Activated T-cell treated with anti-CD3 and anti-CD28 coated beads, Interleukin-2, amount 50 U/mL, for 4 hours (primary cell): ENCODE measurements at places on chromosomes 4 and X.

GRCh38 chr4:181559637-181560036 lies 683.6 kb upstream of the TENM3 start:
- no peak for DNase-seq

- DNase-seq = no peak
Measured at GRCh38 chr4:89136525-89136924, 25.2 kb downstream of the TIGD2 start.

GRCh38 chr4:10554121-10554520 lies 96.9 kb upstream of the ZNF518B start:
- no peak for DNase-seq

DNA sequence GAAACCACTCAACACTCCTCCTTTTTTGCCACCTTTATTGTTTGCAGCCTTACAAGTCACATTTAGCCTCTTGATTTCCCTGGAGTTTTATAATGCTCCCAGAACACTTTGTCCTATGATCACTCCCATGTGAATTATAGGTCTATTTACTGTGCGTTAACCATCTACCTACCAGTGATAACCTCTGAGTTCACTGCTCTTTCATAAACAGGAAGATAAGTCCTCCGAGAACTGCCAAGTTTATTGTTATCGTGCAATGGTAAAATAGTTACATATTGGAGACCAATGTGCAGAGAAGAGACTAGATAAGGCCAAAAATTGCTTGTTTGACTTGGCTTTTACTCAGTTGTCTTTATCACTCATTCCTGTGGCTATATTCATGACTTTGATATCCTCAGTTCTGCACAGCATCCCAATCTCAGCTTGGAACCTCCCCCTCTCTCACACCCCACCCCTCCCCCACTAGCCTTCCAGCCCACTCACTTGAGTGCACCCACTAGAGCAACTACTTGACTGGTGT lies 12.9 kb upstream of the NUDT9 start:
- DNase-seq = no peak

DNA sequence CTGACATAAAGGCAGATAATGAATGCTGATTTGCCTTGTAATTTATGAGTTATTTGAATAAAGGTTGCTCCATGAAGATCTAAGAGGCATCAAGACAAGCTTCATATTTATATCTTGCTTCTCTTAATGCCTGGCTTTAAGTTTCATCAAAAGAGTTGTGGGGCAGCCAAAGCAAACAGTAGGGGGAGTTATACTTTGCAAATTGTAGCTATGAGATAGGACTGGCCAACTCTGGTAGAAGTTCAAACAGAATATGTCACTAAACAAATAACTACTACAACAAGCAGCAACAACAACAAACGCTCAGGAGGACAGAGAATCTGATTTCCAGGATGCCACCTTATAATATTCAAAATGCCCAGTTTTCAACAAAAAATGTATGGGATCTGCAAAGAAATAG lies 69.1 kb upstream of the PLAC1 start:
- no peak for DNase-seq

GRCh38 chr4:89820010-89820409 lies 17.0 kb downstream of the SNCA start:
- DNase-seq = no peak

- no peak for DNase-seq
Measured at GRCh38 chr4:163611784-163612445, 117.4 kb downstream of the TMA16 start.

DNA sequence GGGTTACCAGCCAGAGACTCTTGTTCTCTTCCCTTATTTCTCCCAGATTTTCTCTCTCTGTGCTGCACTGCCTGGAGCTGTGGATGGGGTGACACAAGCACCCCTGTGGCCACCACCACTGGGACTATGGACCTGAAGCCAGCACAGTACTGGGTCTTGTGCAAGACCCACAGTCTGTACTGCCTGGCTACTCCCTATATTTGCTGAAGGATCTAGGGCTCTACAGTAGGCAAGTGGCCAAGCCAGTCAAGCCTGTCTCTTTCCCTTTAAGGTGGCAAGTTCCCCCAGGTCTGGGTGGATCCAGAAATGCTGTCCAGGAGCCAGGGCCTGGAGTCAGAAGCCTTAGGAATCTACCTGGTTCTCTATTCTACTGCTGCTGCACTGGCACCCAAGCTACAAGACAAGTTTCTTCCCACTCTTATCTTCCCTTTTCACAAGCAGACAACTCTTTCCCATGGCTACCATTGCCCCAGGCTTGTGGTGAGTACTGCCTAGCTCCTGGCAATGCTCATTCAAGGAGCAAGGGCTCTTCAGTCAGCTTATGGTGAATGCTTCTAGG lies 28.4 kb upstream of the CT47A1 start:
- DNase-seq = no peak

GRCh38 chrX:45722471-45722870 lies 521.8 kb upstream of the DIPK2B start:
- no peak for DNase-seq

DNA sequence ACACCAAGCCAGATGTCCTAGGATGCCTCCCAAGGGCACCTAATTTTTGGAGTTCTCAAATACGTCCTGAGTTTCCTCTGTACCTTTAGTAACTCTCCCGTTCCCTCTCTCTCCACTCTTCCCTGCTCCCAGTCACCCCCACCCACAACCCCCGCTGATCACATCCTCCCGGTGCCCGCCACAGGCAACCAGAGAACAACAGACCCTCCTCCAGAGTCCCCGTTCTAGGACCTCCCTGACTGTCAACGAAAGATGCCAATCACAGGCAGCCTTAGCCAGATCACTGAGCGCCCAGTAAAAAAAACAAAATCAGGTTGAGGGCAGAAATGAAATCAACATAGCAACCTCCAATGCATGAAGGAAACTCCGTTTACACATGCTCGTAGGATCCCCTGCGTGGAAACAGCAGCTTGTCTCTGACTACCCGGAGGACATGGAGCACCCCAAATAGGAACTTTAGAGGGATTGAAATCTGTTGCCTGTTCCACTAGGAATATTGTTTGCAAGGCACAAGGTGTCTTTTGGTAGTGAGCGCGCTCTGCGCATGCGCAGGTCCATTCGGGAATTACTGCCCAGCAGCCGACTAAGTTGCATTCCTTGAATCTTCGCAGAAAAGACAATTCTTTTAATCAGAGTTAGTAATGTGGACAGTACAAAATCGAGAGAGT lies at the start of gene GABRB1:
GABRB1 (plus strand) TSS at position 557 of the 668 bp plus-strand sequence.
- peak; percentile 5 for DNase-seq

GRCh38 chr4:180832073-180832472 lies 1411.1 kb upstream of the TENM3 start:
- DNase-seq = no peak

DNA sequence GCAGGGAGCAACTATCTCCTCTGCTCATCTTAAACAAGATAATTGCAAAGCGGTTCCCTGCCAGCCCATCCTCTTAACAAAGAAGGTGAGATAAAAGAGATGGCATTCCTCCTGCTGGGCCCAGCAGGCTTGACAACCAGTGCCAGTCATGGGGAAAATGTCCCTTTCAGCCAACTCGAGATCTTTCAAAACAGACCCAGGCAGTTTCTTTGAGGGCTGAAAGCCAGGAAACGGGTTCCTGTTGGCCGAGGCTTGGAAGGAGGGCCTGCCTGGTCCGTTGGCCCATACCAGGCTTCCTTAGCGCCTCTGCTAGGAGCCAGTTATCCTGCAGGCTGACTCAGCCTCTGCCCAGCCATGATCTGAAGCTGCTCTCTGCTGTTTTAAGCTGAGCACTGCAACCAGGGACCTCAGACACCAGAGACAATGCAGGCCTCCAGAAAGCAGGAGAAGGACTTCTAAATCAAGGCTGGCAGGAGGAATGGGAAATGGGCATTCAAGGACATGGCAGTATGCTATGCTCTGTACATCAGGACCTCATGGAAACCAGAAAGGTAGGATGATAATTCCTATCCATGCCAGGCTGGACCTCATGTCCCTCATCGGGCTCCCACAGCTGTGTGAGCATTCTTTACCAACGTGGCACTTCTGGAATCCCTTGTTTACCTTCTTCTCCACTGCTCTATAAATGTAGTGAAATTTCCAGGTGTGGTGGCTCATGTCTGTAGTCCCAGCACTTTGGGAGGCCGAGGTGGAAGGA lies 42.4 kb upstream of the SLC2A9 start:
- DNase-seq = no peak

DNA sequence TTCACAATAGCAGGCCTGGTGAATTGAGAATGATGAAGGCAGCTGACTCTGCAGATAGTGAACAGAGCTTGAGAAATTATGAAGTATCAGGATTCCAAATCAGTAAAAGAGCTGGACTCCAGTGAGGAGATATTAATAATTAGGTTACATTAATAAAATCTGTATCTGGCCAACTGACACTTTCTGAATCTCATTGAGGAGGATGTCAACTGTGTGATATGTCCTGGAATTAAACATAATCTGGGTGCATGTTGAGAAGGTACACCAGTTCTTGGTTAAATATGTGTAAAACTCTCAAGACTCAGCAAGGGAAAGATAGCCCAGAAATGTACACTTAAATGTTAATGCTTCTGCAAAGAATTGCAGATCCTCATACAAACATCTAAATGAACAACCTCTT lies 177.8 kb upstream of the SFRP2 start:
- no peak for DNase-seq

DNA sequence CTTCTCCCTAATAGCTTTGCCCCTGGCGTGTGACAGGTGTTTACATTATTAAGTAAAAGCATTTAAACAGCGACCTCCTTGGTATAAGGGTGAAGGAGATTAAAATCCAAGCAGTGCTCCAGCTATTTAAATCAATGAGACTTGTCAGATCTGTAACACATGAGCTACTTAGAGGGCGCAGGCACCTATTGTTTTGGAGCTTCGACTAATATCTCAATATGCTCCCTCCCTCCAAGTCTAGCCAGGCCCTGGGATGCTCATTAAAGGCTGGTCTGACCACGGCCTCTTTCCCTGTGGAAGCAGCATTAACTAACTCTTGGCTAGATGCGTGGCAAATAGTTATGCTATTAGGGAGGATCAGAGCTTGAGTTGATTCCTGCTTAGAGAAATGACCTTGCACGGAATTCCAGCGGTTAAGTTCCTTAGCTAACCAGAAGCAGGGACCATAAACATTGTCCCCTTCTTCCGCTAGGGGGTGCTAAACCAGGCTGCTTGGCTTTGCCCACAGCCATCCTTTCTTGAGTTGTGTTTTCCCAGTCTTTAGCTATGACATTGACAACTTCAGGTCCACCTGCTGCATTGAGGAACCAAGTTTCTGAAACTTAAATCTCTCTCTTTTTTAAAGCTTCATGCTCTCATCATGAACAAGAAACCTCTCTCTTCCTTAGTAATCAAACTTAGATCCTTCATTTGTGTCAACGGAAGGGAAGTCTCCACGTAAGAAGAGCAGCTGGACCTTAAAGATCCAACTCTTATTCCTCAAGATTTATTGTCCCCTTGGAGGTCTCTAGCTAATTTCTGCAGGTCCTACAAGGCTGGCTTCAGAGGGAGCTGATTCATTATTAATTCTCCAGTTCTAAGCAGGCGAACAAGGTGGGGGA lies 80.7 kb upstream of the IGFBP7 start:
- no peak for DNase-seq

DNA sequence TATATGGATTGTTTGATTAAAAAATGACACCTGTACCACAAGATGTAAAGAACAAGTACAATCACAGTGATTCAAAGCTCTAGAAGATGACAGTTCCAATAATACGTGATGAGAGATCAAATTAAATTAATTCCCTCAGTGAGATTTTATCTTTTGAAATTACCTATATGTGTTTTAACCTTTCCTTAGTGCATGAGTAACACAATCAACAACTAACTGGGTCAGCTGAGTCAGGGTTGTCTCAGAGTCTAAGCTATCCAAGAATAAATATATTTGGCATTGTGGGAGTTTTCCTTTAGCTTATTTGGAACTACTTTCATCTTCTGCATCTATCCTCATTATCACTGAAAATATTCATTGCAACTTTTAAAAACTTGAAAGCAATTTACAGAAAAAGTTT lies 162.8 kb downstream of the WDFY3 start:
- DNase-seq = no peak

DNA sequence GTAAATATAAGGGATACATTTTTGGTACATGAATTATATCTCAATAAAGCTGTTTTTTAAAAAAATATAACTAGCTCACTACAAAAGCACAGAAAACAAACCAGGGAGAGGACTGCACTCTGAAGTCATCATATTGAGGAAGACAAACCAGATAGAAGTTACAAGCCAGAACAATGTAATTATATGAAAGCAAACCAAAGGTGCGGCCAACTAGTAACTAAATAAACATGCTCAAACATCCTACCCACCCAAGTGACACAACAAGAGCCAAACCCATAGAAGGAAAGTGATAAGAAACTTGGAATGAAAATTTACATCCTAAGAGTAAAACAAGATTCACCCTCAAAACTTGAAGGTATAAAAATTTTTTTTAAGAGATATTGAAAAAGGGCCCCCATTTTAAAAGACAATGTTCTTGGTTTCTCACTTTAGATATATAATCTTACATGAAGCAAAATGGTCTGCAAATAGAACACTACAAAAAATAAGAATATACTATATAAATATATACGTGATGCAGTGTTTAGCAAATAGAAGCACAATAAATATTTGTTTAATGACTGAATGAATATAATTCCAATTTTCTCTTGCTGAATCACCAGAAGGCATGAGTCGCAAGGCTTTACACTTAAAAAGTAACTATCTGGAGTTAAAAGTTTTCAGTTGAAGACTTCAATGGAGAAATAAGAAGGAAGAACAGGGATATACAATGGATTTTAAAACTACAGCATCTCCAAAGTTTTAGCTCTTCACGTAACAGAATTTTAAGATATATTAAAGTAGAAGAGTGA lies 4.0 kb upstream of the SH3D19 start:
- DNase-seq = no peak

GRCh38 chr4:38034986-38035882 lies 75.0 kb downstream of the PTTG2 start:
- DNase-seq = no peak

DNA sequence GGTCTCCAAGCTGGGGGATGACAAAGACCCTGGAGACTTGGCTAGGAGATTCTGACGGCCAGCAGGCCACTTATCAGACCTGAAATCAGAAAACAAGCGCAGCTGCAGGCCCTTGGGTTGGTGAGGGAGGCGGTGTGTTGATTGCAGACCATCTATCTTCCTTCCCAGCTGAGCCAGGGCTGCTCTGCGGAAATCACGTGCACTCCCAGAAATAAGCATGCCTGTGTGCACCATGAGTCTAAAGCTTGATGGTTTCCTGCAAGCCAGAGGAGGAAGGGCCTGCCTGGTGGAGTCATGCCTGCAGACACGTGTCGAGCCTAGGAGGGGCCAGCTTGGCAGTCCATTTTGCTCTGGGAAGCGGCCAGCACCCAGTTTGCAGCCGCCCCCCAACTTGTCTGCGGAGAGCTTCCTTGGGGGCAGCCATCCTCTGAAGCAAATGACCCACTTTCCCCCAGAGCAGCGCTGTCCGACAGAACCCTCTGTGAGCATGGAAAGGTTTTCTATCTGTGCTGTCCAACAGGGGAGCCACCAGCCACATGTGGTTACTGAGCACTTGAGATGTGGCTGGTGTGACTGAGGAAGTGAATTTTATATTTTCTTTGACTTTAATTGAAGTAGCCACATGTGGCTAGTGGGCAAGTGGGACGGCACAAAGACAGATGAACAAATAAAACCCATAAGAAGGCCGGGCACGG lies 175.7 kb upstream of the BCOR start:
- DNase-seq = no peak

- no peak for DNase-seq
Measured at GRCh38 chr4:117327491-117327890, 242.1 kb upstream of the TRAM1L1 start.

- DNase-seq = no peak
Measured at GRCh38 chr4:78606530-78607095, 55.0 kb downstream of the ANXA3 start.

- DNase-seq = no peak
Measured at GRCh38 chr4:6526671-6527091, 48.3 kb upstream of the MAN2B2 start.
